Fibroblast of gingiva (primary cell): ENCODE measurements at places on chromosomes 7 and 10.
A peak's percentile ranks its signal among the peaks of the same experiment; 100 is the strongest.

GRCh38 chr10:89301721-89302445 lies at the start of gene IFIT2:
TSS of gene IFIT2 (plus strand) at chr10:89302046. CDS start at chr10:89302124, 78 bp downstream.
- peak; percentile 59 for DNase-seq

DNA sequence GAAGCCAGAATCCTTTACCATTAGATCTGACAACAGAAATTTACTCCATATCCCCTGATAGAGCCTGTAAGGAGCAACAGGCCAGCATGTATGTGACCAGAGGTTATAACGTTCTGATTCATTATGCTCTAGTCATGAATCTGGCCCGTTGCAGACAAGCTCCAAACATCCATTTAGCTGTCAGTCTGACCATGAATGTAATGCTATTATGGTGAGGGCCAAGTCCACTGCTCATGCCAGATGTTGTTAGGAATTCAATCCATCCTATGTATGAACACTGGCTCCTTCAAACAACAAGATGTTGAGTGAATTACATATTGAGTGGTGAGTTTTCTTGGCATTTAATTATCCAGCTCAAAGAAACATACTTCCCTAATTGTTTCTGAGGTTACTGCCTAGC lies 610.1 kb upstream of the ANKRD30A start:
- DNase-seq, result no peak

DNA sequence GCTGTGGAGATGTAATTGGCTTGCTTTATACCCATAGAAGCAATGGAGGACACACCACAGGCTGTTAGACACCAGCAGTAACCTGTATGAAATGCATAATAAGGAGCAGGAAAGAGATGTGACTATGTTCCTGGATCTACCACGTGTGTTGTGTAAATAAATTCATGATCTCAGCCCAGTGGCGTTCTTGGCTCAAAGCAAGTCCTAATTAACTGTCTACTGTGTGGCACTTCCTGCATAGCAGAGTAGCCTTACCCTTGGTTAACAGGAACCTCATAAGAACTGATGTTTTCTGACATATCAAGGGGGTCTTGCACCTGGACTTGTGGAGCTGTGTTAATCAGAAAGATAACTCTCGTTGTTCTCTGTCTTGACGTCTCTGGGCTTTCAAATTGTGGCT lies 25.7 kb upstream of the FAM180A start:
- DNase-seq, result peak; percentile 71

GRCh38 chr7:53119514-53119941 lies 84.1 kb downstream of the POM121L12 start:
- DNase-seq, result no peak

DNA sequence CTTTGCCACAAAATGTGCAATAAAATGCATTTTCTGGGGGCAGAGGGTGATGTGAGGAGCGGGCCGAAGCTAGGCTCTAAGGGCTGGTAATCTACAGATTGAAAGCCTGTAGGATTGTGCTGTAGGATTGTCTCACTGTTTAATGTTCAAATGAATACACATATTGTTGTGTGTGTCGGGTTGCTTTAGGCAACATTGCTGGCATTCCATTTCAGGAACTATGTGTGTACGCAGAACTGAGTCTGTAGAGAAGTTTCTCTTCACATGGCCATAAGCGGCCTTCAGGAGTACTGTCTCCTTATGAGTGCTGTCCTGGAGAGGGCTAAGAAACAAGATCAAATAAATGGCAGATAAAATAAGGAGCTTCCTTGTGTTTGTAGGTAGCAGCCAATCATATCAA lies 540.2 kb downstream of the GATA3 start:
- no peak for DNase-seq
